Activated naive CD4-positive, alpha-beta T cell (primary cell): ENCODE measurements at places on chromosomes 1 and 21.

GRCh38 chr1:28796352-28797211, 15.4 kb upstream of the OPRD1 start:
- no peak for DNase-seq

GRCh38 chr1:227746676-227747075, 11.4 kb downstream of the SNAP47 start:
- no peak for DNase-seq

DNA sequence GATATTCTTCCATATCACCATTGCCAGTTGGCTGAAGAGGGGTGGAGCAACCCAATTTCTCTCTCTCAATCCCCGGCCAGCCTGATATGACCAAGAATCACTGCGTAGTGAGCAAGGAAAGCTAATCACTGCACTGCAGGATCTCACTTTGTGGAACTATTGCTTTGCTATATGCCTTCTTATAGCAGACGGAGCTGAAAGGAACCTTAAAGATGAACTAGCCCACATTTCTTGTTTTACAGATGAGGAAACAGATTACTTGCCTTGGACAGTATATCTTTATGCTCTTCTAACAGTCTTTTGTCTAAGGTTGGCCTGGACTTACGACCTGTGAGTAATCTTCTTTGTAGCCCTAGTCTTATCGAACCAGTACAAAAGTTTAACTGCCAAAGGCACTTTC, 7.6 kb downstream of the APOBEC4 start:
- DNase-seq: no peak

DNA sequence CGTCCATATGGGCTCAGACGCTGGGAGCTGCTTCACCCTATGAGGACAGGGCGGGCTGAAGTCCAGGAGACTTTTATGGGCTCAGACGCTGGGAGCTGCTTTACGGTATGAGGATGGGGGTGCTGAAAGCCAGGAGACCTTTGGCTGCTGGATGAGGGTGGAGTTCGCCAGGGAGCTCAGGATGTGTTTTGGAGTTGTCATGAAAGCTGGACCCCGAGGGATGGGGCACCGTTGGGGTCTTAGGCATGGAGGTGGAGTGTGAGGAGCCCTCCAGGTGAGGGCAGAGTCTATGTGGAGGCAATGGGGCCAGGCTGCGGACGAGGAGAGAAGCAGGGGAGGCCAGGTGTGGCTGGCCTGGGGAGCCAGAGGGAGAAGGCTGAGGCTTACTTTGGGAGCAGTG, 27.5 kb downstream of the TRPM2 start:
- no peak for DNase-seq

GRCh38 chr1:163706915-163707314, 385.2 kb downstream of the NUF2 start:
- no peak for DNase-seq

DNA sequence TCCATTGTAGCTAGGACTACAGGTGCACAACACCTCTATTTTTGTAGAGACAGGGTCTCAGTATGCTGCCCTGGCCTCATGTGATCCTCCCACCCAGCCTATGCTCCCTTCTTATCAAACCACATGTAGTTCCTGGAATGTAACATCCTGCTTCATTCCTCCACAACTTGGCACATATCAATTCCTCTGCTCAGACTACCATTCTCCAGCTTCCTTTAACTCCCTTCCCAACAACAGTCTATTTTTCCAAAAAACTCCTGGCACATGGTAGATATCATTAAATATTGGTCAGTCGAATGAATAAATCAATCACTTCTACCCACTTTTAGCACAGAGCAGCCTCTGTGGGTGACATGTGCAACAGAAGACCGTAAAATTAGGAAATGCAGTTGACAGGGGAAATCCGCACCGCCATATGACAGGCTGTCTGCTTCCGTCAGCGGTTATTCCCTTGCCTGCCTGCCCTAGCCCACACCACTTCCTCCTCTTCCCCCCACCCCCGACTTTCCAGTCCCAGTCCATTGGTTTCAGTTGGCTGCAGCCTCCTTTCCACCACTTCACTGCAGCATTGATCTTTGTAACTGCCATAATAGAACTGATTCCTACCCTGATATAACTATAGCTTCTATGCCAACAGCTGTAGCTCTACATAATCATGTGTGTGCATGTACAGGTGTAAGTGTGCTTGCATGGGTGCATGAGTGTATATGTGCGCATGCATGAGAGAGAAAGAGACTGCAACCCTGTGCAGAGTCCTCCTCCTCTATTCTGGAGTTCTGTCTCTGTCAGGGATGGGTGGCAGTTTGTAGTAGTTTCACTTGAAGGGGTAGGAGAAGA, 6.8 kb upstream of the AKR1A1 start:
- peak; percentile 27 for DNase-seq

GRCh38 chr1:220062629-220063028, 16.3 kb upstream of the EPRS1 start:
- no peak for DNase-seq

- DNase-seq: no peak
Observed at GRCh38 chr1:13797397-13797796, 97.4 kb downstream of the PRDM2 start.
